ENCODE measurements at places on chromosomes 6 and 20. TPM values are rescaled to one million over a fixed set of nuclear protein-coding genes. Genes with fewer than 3 reads are reported as not detected.

DNA sequence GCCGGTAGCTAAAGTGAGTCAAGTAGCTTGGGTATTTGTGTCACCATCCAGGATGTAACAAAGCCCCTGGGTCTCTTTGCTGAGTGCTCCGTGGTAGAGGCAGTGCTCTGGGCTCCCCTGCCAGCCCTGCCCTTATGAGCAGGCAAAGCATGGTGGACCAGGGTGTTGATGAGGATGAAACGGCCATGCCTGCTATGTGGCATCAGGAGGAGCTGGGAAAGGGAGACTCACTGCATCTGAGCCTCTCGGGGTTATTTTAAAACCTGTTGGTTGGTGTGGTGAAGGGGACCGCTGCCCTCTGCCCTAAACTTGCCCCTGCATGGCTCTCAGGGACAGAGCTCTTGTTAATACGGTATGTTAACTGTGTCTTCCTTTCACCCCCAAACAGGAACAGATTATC, 143.1 kb downstream of the DTNBP1 start:
- H3K4me3 ChIP-seq = no peak overlapping the region
- H3K27me3 ChIP-seq = no peaks in the 10 kb centered on the region
- no peak overlapping the region for H3K27ac ChIP-seq
- H3K36me3 ChIP-seq = peaks cover 22% of the 10 kb centered on the region

COL9A1 gene
- 0.64 TPM for total RNA-seq

TBC1D22B gene
- 9.0 TPM for total RNA-seq

- no peak overlapping the region for H3K4me3 ChIP-seq
- H3K36me3 ChIP-seq = no peaks in the 10 kb centered on the region
- H3K27me3 ChIP-seq = no peaks in the 10 kb centered on the region
- H3K4me1 ChIP-seq = no peaks in the 10 kb centered on the region
- DNase-seq = no peak
- H3K27ac ChIP-seq = no peak overlapping the region
Measured at GRCh38 chr6:121112356-121112755, 221.9 kb downstream of the TBC1D32 start.

DNA sequence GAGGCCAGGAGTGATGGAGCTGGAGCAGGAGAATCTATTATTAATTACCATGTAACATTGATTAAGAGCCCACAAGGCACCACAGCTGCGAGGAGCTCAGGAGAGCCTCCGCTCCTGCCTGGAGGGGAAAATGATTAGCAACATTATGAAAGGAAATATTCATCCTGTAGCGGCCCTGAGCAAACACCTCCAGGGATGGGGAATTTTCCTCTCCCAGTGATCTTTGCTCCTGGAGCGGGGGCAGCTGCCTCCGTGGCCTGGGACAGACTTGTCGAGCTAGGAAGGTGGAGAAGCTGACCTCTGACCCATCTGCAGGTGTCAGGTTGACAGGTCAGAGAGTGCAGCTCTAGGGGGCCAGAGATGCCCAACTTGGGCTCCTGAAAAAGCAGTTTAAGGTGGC, 40.1 kb upstream of the SIRPA start:
- H3K36me3 ChIP-seq = no peaks in the 10 kb centered on the region
- H3K4me3 ChIP-seq = no peak overlapping the region
- no peak for DNase-seq
- H3K27ac ChIP-seq = no peak overlapping the region

DNA sequence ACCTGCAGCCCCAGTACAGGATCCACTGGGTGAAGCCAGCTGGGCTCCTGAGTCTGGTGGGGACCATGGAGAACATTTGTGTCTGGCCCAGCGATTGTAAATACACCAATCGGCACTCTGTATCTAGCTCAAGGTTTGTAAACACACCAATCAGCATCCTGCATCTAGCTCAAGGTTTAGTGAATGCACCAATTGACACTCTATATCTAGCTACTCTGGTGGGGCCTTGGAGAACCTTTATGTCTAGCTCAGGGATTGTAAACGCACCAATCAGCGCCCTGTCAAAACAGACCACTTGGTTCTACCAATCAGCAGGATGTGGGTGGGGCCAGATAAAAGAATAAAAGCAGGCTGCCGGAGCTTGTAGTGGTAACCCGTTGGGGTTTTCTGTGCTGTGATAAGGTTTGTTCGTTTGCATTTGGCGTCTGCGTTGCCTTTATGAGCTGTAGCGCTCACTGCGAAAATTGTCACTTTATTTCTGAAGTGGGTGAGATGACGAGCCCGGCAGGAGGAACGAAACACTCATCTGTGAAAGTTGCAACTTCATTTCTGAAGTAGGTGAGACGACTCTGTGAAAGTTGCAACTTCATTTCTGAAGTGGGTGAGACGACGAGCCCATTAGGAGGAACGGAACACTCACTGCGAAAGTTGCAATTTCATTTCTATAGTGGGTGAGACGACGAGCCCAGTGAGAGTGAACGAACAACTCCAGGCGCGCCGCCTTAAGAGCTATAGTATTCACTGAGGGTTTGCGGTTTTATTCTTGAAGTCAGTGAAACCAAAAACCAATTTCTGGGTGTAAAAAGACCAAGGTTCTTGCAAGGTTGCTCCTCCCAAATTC, 31.1 kb downstream of the SERPINB6 start:
- no peak overlapping the region for H3K4me3 ChIP-seq
- no peak overlapping the region for H3K27ac ChIP-seq
- peaks cover 10% of the 10 kb centered on the region for H3K4me1 ChIP-seq
- H3K27me3 ChIP-seq = no peaks in the 10 kb centered on the region

GABRR2 gene
- total RNA-seq = 1.1 TPM

DNA sequence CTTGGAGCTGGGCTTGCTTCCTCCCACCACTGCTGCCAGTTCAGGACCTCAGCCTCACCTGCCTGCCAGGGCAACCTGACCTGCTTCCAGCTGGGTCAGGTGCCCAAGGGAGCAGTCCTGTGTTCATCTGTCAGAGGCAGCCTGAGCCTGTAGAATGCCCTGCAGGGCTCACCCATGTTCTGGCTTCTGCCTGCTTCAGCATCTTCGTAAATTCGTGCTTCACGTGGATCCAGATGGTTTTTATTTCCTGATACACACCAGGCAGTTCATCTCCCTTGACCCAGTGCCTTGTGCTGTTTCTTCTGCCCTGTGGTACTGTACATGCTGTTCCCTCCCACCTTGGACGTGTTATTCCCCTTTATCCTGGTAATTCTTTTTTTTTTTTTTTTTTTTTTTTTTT, 50.2 kb downstream of the ARID1B start:
- H3K27me3 ChIP-seq = no peaks in the 10 kb centered on the region
- no peaks in the 10 kb centered on the region for H3K36me3 ChIP-seq
- no peak overlapping the region for H3K4me3 ChIP-seq
- H3K27ac ChIP-seq = no peak overlapping the region
- no peak for DNase-seq
- H3K4me1 ChIP-seq = peaks cover 12% of the 10 kb centered on the region

ZC2HC1B gene
- total RNA-seq = not detected

- no peak within 1 kb of the TSS for H3K4me3 ChIP-seq
- peak within 1 kb of the TSS; percentile 20 for H3K27ac ChIP-seq
- H3K36me3 ChIP-seq = no peaks in the 10 kb centered on the region
- peaks cover 37% of the 10 kb centered on the region for H3K27me3 ChIP-seq
Measured at GRCh38 chr20:32010101-32010500, at the start of gene CCM2L. Gene CCM2L (plus strand): TSS chr20:32010438. CDS start chr20:32010455, 17 bp downstream.

DAAM2 gene
- 31.6 TPM for total RNA-seq

- H3K4me3 ChIP-seq = no peak overlapping the region
- no peak for DNase-seq
- no peaks in the 10 kb centered on the region for H3K36me3 ChIP-seq
- H3K4me1 ChIP-seq = no peaks in the 10 kb centered on the region
Measured at GRCh38 chr20:61879303-61879620, 186.4 kb downstream of the TAF4 start.

- H3K27me3 ChIP-seq = no peaks in the 10 kb centered on the region
- no peak for DNase-seq
- H3K4me3 ChIP-seq = no peak overlapping the region
Measured at GRCh38 chr20:48096957-48097890, 311.9 kb upstream of the SULF2 start.

GRCh38 chr20:7722564-7722963, 217.7 kb downstream of the HAO1 start:
- no peaks in the 10 kb centered on the region for H3K36me3 ChIP-seq
- no peaks in the 10 kb centered on the region for H3K4me1 ChIP-seq

OPRL1 gene
- 0.14 TPM for total RNA-seq

C20orf96 gene
- total RNA-seq = 3.0 TPM

DNA sequence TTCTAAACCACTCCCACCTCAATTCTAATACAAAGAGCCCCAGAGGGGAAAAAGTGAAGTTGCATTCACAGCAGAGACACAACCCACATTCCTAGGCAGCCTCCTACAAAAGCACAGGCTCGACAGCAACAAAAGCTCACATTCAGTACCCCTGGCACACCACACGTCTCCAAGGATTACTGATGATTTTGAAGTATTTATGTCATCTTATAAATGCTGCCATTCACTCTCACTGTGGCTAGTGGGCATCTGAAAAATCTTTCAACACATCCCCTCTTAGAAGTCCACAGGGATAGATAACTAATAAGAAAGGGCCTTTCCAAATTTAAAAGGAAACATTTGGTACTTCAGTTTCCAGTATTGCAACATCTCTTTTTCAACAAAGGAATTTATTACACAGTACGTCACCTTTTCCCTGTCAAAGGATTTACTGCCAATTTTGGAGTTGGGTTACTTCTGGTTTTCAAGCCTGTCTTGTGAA, 146.7 kb downstream of the TASP1 start:
- no peaks in the 10 kb centered on the region for H3K27me3 ChIP-seq
- no peaks in the 10 kb centered on the region for H3K36me3 ChIP-seq
- no peak overlapping the region for H3K4me3 ChIP-seq
